ENCODE measurements at places on chromosomes 6 and 20.

GRCh38 chr6:5163247-5163646, 78.1 kb downstream of the PPP1R3G start:
- DNase-seq = no peak

GRCh38 chr6:150056156-150056555, 12.8 kb downstream of the ULBP3 start:
- DNase-seq = no peak

GRCh38 chr20:37375227-37375626, 29.3 kb downstream of the SRC start:
- DNase-seq = no peak

DNA sequence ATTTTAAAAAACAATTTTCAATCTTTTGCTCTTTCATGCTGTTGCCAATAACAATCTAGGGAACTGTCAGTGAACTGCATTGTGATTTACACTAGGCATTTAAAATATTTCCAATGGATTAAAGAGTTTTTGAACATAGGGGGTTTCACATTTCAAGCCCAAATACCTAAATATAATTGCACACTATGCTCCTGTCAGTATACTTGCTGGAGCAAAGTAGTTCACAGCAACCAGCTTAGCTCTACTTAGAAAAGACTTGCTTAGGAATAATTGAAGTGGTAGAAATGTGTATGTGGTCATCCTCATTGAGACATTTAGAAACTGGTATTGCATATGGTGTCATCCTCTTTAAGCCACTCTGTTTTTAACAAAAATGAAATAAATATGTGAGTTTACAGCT, 41.7 kb upstream of the REV3L start:
- DNase-seq = no peak

All from activated CD8-positive, alpha-beta memory T cell treated with anti-CD3 and anti-CD28 coated beads for 48 hours (primary cell).